ENCODE measurements at places on chromosomes 4 and X.

GRCh38 chr4:183905593-183906488 is 734 bp downstream of the STOX2 start:
- peak; percentile 58 for DNase-seq

GRCh38 chr4:53913771-53914170 is 150.6 kb downstream of the CHIC2 start:
- DNase-seq = no peak

DNA sequence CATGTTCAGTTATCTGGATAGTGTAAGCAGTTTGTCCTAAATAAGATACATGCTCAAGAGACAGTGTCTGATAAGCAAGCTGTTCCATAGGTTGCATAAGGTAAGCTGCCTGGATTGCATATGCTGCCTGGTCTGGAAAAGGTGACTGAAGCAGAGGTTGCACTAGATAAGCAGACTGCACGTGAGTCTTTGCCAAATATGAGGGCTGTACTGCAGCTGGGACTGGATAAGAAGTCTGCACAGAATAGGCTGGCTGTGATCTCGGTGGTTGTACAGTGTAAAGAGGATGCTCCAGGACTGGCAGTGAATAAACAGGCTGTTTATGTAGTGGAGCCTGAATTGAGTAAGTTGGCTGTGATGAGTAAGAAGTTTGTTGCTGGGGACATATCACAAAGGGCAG is 68.9 kb downstream of the WNK3 start:
- no peak for DNase-seq

DNA sequence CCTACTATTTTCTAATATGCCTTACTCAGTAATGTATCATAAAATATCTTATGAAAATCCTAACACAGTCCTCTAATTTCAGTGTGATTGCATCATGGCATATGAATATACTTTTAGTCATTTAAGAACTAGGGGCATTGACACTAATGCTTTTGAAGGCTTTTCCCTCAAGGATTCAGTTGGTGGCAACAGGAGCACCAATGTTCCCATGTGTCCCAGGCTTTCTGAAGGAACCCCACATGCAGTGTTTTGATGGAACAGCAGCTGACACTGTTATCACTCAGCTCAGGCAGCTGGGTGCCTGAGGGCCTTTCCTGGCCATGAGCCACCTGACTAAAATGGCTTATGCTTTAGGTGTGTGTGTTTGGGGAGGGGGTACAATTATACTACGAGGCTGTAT is 348.3 kb downstream of the ARHGAP24 start:
- DNase-seq = no peak

DNA sequence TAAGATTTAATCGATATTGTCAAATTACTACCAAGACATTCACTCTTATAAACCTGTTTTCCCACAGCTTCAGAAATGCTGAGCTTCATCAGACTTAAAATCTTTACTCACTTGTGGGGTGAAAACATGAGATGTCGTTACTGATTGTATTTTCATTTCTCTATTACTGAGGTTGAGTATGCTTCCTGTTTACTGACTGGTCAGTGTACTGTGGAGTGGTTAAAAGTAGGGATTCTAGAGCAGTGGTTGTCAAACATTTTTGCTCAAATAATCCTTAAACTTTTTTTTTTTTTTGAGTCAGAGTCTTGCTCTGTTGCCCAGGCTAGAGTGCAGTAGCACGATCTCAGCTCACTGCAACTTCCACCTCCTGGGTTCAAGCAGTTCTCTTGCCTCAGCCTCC is 50.3 kb downstream of the NSUN7 start:
- no peak for DNase-seq

DNA sequence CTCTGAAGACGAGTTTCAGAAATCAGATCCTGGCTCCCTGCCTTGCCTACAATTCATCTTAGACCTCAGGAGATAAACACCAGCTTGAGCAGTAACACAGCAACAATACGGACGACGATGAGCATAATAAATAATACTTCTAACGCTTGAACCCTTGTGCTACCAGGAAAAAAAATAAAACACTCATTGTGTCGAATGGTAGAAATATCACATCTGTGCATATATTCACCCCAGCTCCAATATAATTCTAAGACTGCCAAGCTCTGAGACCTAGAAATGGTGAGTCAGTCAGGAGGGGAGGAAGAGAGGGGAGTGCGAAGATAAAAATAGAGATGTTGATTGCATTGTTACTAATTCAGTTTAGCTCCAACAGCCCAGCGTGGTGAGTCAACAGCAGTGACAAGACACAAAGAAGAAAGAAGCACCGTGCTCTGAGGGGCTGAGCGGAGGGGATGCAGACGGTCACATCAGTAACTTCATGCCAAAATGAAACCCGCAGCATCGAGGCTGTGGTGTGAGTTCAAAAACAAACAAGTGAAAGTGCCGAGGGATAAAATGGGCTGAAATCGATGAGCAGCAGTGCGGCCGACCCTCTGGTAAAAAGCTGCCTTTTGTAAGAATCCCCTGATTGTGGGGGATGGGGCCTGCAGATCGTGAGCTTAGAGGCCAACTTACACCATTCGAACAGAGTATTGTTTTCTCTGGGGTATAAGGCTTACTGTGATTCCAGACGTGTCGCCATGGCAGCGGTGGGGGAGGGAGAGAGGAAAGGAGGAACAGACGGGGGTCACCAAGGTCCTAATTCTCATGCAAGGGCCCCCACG is 150.4 kb downstream of the MGST2 start:
- peak; percentile 87 for DNase-seq

DNA sequence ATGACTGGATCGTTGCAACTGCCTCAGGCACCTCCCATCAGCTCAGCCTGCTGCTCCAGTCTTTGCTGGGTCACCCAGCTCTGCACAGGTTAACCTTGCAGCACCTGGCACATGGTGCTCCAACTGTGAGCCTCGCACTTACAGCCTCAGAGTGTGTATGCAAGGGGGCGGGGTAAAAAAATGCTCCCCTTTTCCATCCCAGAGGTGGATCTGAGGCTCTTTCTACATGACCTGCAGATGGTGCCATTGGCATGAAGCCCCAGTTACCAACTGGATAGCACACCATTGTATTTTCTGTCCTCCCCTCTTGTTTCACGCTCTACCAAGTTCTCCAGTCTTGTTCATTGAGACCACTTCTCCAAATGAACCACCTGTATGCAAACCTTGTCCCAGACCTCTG is 46.2 kb upstream of the TRPC3 start:
- DNase-seq = peak; percentile 3

DNA sequence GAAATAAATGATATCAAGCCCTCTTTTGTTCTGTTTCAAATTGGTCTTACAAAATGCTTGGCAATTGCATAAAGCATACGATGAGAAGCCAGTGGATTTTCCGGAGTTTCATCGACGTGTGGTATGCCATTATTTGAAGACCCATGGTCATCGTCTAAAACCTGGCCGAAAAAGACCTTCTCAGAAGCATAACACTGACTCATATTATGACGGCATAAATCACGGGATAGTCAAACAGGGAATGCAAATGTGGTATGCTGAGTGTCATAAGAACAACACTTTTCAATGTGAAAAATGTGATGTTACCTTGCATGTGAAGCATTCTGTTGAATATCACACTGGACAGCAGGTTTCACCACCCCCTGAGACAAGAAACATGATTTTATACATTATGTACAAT is 695.2 kb downstream of the GRXCR1 start:
- DNase-seq = no peak

- DNase-seq = no peak
These were observed 173.1 kb downstream of the FSTL5 start for GRCh38 chr4:161990721-161991120.

DNA sequence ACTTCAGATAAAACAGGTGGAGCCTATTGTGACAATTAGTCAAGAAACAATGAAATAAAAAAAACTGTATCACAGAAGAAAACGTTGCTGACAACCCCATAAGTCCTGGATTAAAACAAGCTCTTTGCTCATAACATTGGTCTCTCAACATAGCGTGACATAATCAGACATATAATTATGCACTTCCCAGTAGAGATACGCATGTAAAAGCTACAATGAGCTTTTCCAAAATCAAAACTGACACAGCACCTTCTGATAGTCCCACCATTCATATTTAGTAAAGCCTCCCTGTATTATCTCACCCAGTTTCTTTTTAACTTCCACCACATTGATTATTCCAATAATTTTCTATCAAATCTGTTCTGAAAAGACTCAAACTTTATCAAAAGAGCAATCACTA is 372.1 kb upstream of the SMIM31 start:
- no peak for DNase-seq

DNA sequence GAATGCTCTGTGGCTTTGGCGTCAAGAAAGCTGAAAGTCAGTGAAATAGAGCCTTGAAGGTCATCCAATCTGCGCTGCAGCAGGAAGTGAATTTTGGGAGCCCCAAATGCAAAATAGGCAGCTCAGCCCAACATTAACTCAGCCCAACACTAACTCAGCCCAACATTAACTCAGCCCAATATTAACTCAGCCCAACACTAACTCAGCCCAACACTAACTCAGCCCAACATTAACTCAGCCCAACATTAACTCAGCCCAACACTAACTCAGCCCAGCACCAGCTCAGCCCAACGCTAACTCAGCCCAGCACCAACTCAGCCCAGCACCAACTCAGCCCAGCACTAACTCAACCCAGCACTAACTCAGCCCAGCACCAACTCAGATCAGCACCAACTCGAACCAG is 71.5 kb downstream of the SORBS2 start:
- no peak for DNase-seq

DNA sequence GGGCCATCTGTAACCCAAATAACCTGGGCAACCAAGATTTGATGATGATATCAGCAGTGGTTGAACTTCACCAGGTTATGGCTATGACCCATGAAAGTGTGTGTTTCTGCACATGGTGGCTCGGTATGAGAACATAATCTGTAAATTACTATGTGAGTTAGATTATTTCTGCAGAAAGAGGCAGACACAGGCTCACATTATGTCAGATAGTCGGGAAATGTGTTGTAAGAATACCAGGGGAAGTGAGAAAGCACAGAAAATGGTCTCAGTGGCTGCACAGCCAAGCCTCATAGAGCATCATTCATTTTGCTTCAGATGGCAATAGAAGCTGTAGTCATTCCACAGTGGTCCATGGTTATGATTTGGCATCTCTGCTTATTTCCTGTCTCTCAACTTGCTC is 63.0 kb upstream of the RBPJ start:
- DNase-seq = no peak

DNA sequence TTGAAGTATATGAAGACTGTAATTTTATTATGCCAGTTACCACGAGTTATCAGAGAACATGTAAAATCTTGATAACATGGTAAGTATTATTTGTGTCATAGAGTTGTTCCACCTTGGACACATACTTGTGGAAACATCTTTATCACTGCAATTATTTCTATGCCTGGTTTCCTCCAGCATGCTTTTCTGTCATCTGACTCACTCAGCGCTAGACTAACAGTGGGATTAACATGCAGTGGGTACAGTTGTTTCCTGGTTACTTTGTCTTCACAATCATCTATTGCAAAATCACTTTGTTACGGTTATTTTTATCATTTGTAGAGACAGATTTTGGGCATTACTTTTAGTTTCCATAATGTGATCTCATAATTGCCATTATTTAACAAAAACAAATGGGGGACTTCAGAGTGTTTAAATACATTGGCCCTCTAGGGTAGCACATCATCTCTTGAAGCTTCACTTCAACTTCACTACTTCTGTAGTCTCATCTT is at the start of gene STATH:
Gene STATH (plus strand): TSS at position 441 of the 491 bp plus-strand sequence. CDS start 2,472 bp downstream, outside the sequence.
- DNase-seq = peak; percentile 4

DNA sequence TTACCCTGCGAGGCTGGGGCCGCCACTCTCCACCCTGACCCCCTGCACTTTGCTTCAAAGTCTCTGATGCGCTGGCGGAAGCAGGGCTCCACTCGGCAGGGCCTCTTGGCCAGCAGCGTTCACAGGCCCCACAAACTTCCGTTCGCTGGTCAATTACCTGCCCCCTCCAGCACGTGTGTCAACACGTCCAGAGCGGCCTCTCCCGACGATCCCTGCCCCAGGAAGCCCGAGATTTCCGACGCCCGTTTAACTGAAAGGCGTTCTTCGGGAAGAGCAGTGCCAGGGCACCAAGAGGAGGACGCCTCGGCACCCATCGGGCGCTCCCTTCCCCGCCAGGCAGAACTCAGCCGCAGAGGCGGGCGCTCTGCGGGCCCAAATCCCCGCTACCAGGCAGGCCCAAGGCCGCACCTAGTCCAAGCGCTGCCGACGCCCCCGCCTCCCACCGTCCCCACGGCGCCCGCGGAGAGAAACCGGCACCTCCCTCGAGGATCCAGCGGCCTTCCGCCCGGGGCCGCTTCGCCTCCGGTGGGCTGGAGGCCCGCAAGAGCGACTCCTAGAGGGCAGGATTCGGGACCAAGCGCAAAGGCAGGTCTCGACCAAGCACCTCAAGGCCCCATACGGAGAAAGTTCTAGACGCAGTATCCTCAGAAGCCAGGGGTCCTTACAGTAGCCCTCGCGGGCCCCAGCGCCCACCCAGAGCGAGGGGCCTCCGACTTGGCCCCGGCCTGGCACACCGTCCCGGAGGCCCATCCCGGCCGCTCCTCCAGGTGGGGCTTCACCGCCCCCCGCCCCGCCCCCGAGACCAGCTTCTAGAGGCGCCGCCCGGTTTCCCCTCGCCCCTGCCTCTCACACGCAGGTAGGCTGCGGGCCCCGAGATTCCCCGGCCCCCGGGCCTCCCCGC is 586 bp downstream of the BCAP31 start:
- DNase-seq = peak; percentile 67

DNA sequence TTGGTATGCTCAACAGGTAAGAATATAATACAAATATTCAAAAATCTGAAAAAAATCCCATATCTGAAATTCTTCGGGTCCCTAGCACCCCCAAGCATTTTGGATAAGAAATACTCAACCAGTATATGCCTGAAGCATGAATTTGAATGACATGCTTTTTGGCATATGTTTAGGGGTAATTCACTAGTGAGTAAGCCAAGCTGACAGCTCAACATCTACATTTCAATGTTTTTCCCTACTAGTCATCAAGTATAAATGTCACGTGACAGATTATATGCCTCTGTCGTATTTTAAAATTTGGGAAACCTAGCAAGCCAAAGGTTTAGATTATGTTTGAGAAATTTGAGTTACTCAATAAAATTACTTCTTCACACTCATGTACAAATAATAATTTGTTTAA is 125.1 kb downstream of the FGF16 start:
- DNase-seq = no peak

DNA sequence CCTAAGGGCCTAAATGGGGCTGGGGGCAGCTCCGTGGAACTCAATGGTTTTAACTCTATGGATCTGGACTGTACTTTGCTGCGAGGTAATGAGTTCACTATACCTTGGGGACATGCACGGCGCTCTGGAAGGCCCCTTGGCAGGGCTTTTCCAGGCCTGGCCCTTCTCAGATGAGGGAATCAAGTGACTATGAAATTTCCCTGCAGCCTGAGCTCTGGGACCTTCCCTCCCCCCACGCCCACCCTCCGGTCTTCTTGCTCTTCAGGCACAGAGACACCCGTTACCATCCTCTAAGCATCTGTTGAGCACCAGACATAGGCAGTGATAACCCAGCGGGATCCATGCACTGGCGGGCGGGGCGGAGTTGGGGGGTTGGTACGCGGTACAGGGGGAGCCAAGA is 109.2 kb downstream of the PSAPL1 start:
- DNase-seq = no peak

DNA sequence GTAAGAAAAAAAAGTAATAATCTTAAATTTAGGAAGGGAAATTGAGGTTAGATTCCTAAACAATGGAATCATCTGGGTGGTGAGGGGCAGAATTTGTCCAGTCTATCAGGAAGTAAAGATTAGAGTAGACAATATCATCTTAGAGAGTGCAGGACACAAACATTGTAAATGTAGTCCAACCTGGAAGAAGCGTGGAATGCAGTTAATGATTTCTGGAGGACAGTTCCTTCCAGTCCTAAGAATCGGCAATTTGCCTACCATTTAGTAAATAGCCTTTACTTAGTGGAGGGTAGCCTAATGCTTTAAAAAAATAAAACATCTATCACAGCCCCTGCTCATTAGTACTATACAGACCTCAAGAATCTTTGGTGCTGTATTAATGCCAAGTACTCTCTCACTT is 147.5 kb upstream of the TTC29 start:
- DNase-seq = no peak

Measured in NB4 (cell line).